ENCODE measurements at places on chromosomes 6 and 20. TPM values are rescaled to one million over a fixed set of nuclear protein-coding genes. Genes with fewer than 3 reads are reported as not detected.

DNA sequence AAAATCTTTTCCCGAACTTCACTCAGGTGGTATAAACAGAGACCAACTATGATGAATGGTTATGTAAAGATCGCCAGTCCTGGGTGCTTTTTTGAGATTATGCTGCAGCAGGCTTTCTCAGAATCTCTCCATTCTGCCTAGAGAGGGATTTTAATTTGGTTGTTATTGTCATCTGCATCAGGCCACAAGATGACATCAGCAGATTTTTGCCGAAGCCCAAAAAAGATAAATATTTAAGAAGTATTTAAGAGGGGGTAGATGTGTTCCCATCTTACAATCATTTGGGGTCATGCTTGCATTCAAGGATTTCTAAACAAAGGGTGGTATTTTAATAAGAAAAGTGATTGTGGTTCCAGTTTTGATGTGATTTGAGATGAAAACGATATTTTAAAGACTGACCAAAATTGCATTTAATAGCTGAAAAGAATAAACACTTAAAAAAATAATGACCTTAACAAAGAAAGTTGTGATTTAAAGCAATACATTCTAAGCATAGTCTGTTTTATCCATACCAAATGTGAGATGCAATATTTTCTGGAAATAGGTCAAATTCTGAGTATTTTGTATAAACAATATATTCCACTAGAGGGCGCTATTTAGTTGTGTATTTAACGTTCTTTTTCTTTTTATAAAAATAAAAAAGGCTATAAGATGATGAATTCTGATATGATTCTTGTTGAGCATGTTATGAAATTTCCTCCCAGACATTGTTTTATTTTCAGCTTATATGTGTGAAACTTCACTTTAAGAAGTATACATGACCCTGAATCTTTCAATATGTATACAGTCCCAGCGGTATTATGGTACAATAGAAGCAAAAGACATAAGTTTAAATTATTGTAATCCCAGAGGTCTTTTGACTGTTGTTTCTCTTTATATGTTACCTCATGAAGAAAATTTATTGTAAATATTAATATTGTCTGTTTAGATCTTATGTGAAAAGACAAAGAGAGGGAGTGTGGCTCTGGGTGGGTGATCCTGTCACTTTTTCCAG is 51.0 kb upstream of the ZFP64 start:
- H3K36me3 ChIP-seq = no peaks in the 10 kb centered on the region
- H3K27me3 ChIP-seq = no peaks in the 10 kb centered on the region
- H3K4me3 ChIP-seq = no peak overlapping the region
- DNase-seq = no peak
- no peak overlapping the region for H3K27ac ChIP-seq
- H3K4me1 ChIP-seq = no peaks in the 10 kb centered on the region

GRCh38 chr6:163950159-163950558 is 535.6 kb downstream of the QKI start:
- no peak overlapping the region for H3K27ac ChIP-seq
- H3K4me3 ChIP-seq = no peak overlapping the region
- H3K36me3 ChIP-seq = no peaks in the 10 kb centered on the region
- peaks cover 13% of the 10 kb centered on the region for H3K4me1 ChIP-seq
- no peak for DNase-seq
- H3K27me3 ChIP-seq = no peaks in the 10 kb centered on the region

DNA sequence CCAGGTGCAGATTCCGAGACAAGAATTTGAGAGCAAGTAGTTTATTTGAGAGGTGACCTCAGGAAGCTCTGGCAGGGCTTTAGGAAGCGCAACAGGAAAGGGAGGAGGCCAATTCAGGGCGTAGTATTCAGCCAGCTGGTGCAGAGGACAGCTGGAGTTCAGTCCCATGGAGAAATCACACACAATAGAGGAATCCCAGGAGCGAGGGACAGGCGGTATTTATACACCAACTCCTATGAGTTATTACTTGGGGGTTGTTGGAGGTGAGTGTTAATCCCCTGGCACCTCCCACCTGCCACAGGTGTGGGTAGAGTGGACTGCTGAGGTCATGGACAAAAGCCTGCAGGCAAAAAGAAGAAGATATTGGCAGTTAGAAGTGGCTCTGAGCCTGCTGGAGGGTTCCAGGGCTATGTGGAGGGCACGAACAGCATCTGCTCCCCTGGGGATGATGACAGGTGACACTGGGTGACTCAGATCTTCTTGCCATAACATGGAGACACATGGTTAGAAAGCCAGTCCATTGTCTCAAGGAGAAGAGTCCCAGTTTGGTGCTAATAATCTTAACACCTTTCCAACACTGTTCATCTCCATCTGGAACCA is 13.9 kb upstream of the SULF2 start:
- H3K27me3 ChIP-seq = no peaks in the 10 kb centered on the region
- peaks cover 6% of the 10 kb centered on the region for H3K4me1 ChIP-seq
- H3K4me3 ChIP-seq = no peak overlapping the region
- H3K27ac ChIP-seq = no peak overlapping the region
- DNase-seq = no peak
- no peaks in the 10 kb centered on the region for H3K36me3 ChIP-seq

- no peak for DNase-seq
- H3K27ac ChIP-seq = no peak overlapping the region
- no peak overlapping the region for H3K4me3 ChIP-seq
- H3K4me1 ChIP-seq = no peaks in the 10 kb centered on the region
Measured at GRCh38 chr6:71733970-71734899, 152.1 kb upstream of the RIMS1 start.

- DNase-seq = peak; percentile 53
- H3K27me3 ChIP-seq = no peaks in the 10 kb centered on the region
- no peaks in the 10 kb centered on the region for H3K36me3 ChIP-seq
- H3K4me3 ChIP-seq = no peak overlapping the region
- H3K27ac ChIP-seq = no peak overlapping the region
Measured at GRCh38 chr20:18635380-18635779, 47.5 kb downstream of the DTD1 start.

GRCh38 chr6:13854716-13855250 is 40.4 kb upstream of the MCUR1 start:
- H3K27ac ChIP-seq = no peak overlapping the region
- DNase-seq = no peak
- no peaks in the 10 kb centered on the region for H3K36me3 ChIP-seq
- no peak overlapping the region for H3K4me3 ChIP-seq
- peaks cover 20% of the 10 kb centered on the region for H3K27me3 ChIP-seq

- H3K36me3 ChIP-seq = no peaks in the 10 kb centered on the region
- no peak overlapping the region for H3K27ac ChIP-seq
- H3K4me3 ChIP-seq = no peak overlapping the region
- DNase-seq = no peak
- no peaks in the 10 kb centered on the region for H3K27me3 ChIP-seq
- peaks cover 4% of the 10 kb centered on the region for H3K4me1 ChIP-seq
Measured at GRCh38 chr20:11234181-11234580, 560.4 kb upstream of the JAG1 start.

DNA sequence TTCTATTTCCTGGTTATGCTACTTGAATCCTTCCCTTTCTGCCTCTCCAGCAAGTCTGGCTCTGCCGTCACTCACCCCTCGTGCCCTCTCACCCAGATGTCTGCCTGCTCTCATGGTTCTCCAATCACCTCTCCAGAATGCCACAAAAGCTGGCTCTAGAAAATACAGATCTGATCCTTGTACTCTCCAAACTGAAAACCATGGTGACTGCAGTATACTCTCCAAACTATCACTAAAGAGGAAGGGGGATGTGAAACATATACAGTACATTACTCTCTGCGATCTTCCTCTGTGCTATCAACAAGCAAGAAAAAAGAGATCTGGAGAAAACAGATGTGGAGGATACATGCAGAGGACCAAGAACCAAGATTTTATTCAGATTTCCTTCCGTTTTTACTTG is 91.1 kb downstream of the ATXN1 start:
- no peaks in the 10 kb centered on the region for H3K27me3 ChIP-seq
- DNase-seq = no peak
- no peak overlapping the region for H3K4me3 ChIP-seq
- H3K36me3 ChIP-seq = no peaks in the 10 kb centered on the region
- peak overlapping the region; percentile 27 for H3K27ac ChIP-seq
- peaks cover 81% of the 10 kb centered on the region for H3K4me1 ChIP-seq

- no peak overlapping the region for H3K27ac ChIP-seq
- no peak overlapping the region for H3K4me3 ChIP-seq
- DNase-seq = no peak
- H3K27me3 ChIP-seq = no peaks in the 10 kb centered on the region
- peaks cover 17% of the 10 kb centered on the region for H3K4me1 ChIP-seq
Measured at GRCh38 chr6:138963531-138963930, 24.5 kb downstream of the REPS1 start.

DNA sequence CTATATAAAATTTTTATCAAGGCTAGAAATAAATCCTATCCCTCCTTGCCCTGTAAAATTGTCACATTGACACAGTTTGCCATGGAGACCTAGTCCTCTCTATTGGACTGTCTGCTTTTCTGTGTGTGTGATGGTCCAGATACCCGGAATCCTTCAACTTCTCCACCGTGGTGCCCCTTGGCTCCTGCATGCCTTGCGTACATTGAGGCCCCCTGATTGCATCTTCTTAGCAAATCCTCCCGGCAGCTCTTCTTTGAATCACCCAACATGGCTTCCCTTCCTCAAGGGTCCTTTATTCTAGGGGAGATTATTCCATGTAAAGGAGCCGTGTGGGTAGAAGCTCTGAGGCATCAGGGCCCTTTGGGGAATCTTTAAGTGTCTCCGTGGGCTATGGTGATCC is 219.5 kb downstream of the CDC5L start:
- no peak overlapping the region for H3K4me3 ChIP-seq
- no peak for DNase-seq
- H3K4me1 ChIP-seq = no peaks in the 10 kb centered on the region
- no peaks in the 10 kb centered on the region for H3K27me3 ChIP-seq
- no peaks in the 10 kb centered on the region for H3K36me3 ChIP-seq

DNA sequence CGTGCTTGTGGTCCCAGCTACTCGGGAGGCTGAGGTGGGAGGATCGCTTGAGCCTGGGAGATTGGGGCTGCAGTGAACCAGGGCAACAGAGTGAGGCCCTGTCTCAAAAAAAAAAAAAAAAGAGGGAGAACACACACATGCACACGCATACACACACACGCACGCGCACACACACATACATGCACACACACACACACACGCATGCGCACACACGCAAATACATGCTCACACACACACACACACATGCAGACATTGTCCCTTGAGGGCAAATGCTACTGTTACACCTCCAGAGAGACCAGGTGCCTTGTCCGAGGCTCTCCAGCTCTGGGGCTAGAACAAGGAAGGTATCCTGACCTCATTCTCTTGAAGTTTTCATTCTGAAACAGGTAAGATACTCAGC is 64.5 kb downstream of the RAB44 start:
- H3K27me3 ChIP-seq = no peaks in the 10 kb centered on the region
- DNase-seq = no peak
- no peak overlapping the region for H3K27ac ChIP-seq
- no peaks in the 10 kb centered on the region for H3K36me3 ChIP-seq
- H3K4me1 ChIP-seq = peaks cover 12% of the 10 kb centered on the region

DNA sequence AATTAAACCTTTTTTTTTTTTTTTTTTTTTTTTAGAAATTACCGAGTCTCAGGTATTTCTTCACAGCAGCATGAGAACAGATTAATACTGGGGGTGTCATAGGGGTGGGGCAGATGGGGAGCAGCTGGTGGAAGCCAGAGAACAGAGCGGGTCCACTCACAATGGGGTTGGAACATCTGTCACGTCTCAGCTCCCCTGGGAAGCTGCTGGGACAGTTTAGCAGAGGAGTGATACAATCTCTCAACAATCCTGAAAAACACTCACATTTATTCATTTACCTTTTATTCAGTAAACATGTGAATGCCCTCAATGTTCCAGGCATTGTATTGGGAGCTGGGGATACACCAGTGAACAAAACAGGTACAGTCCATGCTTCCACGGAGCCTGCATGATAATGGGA is 162.2 kb downstream of the SMOC2 start:
- no peak overlapping the region for H3K27ac ChIP-seq
- no peaks in the 10 kb centered on the region for H3K27me3 ChIP-seq
- no peaks in the 10 kb centered on the region for H3K36me3 ChIP-seq
- H3K4me1 ChIP-seq = no peaks in the 10 kb centered on the region

DNA sequence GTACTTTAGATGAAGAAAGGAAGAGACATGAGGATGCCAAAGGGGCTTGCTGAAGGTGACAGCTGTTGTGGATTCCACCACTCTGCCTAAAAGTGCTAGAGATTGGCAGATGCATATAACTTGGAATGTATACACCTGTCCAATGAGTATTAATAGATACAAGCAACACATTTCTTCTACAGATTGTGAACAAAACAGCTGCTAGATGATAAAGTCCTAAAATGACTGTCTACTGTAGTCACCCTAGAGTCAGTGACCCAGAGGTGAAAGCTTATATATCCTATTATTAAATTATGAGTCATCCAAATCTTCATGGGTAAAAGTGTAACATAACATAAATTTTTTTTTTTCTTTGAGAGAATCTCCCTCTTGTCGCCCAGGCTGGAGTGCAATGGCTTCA is 5.2 kb downstream of the RNF217 start:
- H3K27me3 ChIP-seq = no peaks in the 10 kb centered on the region
- no peak for DNase-seq
- H3K4me3 ChIP-seq = peak overlapping the region; percentile 8
- peaks cover 61% of the 10 kb centered on the region for H3K4me1 ChIP-seq

DNA sequence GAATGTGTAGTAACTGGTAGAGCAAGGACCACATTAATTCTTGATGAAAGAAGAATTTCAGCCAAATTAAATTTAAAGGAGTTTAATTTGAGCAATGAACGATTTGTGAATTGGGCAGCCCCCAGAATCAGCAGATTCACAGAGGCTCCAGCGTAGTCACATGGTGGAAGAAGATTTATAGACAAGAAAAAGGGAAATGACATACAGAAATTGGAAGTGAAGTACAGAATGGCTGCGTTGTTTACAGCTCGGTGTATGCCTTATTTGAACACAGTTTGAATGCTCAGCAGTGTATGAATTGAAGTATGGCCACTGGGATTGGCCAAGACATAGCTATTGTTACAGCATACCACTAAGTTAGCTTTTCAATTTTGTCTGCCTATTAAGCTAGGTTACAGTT is 173.6 kb upstream of the ARG1 start:
- H3K4me3 ChIP-seq = no peak overlapping the region
- no peak for DNase-seq
- H3K36me3 ChIP-seq = no peaks in the 10 kb centered on the region
- no peak overlapping the region for H3K27ac ChIP-seq
- H3K4me1 ChIP-seq = no peaks in the 10 kb centered on the region

The RPL7L1 gene
- 73.9 TPM for total RNA-seq

The RAD21L1 gene
- total RNA-seq = not detected

The C20orf144 gene
- not detected for total RNA-seq

All from sigmoid colon (tissue), 7 donors.